ENCODE measurements at places on chromosomes 11 and 22.
A peak's percentile ranks its signal among the peaks of the same experiment; 100 is the strongest.

GRCh38 chr11:68798221-68798813 is 43.4 kb downstream of the CPT1A start:
- no peak for DNase-seq

GRCh38 chr11:28342716-28343115 is 234.5 kb downstream of the METTL15 start:
- DNase-seq: no peak

DNA sequence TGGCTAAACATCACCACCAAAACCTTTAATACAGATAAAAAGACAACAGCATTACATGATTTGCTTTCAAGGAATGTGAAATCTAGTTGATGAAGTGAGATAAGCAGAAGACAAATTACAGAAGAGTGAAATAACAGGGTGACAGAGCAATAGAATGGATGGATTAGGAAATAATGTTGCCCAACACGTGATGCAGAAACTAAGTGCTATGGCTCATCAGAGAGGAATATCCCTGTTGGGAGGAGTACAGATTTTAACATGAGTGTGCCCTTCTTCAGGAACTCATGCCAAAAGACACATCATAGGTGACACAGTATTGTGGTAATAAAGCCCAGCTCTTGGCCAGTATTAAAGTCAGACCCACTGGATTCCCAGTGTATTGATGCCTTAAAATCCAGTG is 176.6 kb upstream of the RAG2 start:
- no peak for DNase-seq

GRCh38 chr11:69677749-69678148 is 2.6 kb upstream of the LTO1 start:
- no peak for DNase-seq

DNA sequence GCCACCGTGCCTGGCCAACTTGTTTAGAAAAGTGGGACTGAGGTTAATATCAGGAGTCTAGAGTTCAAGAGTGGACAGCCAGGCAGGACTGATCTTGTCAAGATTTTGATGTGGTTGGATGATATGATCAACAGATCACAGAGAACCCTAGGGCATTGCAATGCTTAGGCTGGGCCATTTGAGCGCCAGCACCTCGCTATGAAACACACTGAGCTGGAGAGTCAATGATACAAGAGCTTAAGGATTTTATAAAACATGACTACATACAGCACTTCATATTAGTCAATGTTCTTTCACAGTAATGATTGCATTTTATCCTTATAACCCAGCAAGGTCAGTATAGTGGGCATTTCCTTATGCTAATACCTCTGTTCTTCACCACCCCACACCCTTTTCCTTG is 15.4 kb upstream of the PEX26 start:
- DNase-seq: no peak

- no peak for DNase-seq
Measured at GRCh38 chr11:65981972-65982823, 19.8 kb downstream of the EIF1AD start.

DNA sequence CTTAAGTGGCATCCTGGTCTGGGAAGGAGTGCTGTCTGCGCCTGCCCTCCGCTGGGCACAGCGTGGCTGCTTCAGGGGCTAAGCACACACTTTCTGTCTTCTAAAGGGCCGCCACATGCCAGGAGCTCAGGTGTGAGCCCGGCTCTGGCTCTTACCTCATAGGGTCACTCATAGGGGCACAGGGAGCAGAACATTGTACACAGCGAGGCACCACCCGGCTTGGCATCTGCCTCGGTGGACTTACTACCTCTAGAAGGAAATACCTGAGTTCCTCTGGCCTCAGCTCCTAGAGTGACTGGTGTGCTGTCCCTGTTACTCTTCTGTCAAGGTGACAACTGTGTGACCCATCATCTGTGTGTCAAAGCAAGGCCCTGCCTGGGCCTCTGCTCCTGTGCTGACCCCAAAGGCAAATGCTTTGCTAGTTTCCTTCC is 13.4 kb downstream of the NEAT1 start:
- DNase-seq: no peak

GRCh38 chr22:25564979-25565677 is 653 bp downstream of the GRK3 start:
- DNase-seq: peak; percentile 11

GRCh38 chr11:69013009-69013951 is at the start of gene MRGPRF:
TSS of gene MRGPRF (minus strand) at chr11:69013246. CDS start at chr11:69009901, 3,345 bp downstream.
- DNase-seq: no peak

- no peak for DNase-seq
Measured at GRCh38 chr11:9274499-9275258, 9.5 kb upstream of the DENND5A start.

- DNase-seq: peak; percentile 70
Measured at GRCh38 chr11:2196970-2197770, 25.6 kb upstream of the TH start.

DNA sequence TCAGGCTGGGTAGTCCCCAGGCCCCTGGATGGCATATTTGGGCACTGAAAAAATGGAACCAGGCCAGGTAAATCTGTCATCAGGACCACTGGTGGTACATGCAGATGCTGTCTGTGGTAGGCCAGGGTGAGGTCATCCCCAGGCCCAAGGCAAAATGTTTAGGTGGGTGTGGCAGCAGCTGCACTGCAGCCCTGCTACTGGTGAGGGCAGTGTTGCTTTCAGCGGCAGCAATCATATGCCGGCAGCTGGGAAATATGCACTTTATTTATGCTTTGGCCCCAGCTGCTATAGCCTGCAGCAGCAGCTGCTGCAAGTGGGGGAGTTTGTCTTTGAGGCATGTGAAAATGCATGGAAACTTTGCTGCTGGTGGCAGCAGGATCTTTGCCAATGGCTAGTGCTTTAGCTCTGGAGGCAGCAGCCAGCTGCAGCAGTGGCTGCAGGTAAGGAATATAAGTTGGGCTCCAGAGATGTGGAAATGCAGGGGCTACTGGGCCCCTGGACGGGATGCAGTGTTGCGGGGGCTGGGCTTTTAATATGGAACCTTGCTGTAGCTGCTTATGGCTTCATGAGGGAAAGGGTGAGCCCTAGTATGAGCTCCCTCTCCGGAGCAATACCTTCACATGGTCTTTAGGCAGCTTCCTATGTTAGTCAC is 365.7 kb upstream of the CADM1 start:
- no peak for DNase-seq

DNA sequence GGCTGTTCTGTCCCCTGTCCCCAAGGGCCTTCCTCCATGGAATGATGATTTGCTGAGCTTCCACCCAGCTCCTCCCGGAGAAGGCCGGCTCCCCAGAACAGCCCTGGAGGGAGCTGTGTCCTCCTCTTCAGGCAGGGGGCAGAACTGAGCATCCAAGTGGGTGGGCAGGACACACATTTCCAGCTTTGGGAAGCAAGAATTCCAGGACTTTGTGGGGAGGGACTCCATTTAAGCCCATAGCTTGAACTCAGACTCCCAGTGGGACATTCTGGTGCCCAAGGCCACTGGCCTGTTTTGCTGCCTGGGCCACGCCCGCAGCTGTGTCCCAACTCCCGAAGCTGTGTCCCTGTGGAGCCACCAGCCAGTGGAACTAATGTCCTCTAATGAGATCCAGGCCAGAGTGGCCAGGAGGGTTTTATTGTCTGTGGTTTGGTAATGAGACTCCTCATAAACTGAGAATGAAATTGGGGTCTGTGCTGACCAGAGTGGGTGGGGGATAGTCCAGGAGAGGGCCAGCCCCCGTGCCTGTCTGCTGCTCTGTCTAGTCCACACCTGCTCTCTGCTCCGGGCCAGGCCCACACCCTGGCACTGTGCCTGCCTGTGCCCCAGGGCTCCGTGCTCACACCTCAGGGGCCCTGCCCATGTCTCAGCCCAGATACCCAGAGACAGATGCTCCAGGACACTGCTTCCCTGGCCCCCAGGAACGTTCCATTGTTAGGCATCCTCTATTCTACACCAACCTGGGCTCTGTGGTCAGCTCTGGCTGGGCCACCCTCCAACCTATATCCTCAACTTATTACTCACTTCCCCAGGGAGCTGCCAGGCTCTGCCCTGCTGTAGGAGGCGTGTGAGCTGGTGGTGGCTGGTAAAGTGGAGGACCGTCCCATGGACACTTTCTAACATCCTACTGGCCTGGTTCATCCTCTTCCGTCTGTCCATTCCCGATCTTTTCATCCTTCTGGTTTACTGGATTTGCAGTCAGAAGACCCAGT is 7.6 kb downstream of the NECTIN1 start:
- no peak for DNase-seq

- no peak for DNase-seq
Measured at GRCh38 chr11:6556139-6556949, 47.1 kb downstream of the RRP8 start.

GRCh38 chr11:32464078-32464477 is 28.7 kb upstream of the WT1 start:
- DNase-seq: no peak

- DNase-seq: no peak
Measured at GRCh38 chr11:129077191-129077590, 114.9 kb downstream of the ARHGAP32 start.

DNA sequence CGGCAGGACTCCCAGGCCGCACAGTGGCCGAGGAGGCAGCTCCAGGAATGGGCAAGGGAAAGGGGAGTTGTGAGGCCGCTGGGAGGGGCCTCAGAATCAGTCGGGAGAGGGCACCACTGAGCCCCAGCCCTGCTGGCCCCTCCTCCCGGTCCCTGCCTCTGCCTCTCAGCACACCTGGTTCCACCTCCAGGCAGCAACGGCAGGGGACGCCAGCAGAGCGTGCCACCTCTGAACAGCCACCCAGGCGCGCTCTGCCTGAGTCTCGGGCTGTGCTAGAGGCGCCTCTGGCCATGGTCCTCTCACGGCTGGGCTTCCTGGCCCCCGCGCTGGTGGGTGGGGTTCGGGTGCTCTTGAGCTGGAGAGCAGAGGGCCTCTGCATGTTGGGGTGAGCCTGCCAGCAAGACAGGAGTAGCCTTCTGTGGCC is 33.0 kb downstream of the MOB2 start:
- no peak for DNase-seq

GRCh38 chr22:28014211-28015045 is 95.4 kb upstream of the PITPNB start:
- no peak for DNase-seq

DNA sequence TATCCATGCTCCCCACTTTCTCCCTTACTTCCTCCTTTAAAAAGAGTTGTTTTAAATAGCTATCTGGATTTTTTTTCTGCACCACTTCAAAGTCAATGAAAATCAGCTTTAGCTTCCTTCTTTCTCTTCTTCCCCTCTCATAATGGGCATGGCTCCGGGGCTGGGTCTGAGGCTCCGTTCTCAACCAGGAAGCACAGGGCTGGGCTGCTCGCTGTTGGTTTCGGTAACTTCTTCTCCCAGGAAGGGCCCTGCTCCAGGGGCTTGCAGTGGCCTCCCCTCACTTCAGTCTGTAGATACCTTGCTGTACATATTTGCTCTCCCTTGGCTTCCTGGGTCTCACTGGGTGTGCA is 23.8 kb downstream of the MICAL2 start:
- DNase-seq: no peak

GRCh38 chr22:45334528-45334927 is 24.8 kb downstream of the FAM118A start:
- DNase-seq: no peak

GRCh38 chr11:72524711-72525110 is 90.4 kb upstream of the CLPB start:
- no peak for DNase-seq

DNA sequence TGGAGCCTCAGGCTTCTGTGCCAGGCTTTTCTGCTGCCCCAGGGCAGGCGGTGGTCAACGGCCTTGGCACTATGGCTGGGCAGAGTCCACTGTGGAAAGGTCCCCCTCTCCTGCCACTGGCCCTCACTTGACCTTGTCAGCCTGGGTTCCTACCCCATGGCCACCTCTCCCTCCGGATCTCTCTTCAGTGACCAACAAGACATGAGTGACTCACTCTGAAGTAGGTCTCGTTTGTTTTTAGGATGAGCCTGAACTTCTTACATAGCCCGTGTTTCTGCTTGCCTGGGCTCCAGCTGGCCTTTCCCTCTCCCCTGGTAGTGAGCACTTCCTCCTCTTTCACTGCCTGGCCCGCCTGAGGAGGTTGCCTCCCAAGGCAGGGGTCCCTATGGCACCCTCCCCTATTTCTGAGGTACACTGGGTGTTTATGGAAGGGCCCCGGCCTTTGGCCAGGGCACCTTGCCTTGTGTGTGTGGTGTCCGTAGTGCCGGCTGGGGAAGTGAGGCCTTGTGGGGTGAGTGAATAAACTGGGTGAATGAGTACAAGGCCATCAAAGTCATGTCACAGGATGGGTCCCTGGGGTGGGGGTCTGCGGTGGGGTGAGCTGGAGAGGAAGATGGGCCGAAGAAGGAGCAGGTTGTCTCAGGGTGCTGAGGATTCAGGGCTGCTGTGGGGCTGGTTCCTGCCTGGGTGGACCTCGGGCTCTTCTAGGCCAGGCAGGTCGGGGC is 5.0 kb downstream of the SHANK3 start:
- DNase-seq: no peak

- DNase-seq: no peak
Measured at GRCh38 chr11:118918128-118918685, 7.5 kb downstream of the BCL9L start.

GRCh38 chr11:92306966-92307510 is 82.4 kb downstream of the FAT3 start:
- DNase-seq: no peak

DNA sequence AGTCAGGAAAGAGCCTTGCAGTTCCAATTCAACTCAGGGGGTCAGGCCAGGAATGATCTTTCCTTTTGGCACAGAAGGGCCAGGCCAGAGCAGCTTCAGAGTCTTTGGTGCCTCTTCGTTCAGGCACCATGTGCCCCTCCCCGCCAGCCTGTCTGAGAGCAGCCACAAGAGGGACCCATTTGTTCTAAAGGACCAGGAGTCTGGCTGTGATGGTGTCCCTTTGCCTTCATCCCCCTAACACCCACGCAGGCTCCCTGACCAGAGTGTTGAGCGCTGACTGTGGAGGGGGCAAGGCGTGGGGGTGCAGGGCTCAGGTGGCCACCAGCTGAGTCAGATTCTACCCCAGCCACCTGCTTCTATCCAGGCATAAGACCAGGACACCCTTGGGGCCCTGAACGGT is 156.4 kb downstream of the TTC17 start:
- DNase-seq: no peak

DNA sequence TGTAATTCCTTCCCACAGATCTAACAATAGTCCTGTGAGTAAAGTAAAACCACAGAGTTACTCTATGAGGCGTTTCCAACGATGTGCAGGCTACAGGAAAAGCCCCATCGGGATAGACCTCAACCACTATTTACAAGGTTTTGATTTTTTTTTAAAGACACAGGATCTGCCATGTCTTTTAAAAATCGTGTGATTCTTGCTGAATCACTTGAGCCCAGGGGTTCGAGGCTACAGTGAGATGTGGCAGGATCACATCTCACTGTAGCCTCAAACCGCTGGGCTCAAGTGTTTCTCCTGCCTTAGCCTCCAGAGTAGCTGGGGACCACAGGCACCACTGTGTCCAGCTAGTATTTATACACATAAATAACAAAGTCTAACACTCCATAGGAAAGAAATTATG is 7.8 kb downstream of the TAF1D start:
- no peak for DNase-seq

Data from stimulated activated effector memory CD8-positive, alpha-beta T cell treated with anti-CD3 and anti-CD28 coated beads, Interleukin-12 subunit alpha, Interleukin-12 subunit beta, amount 100 ng/mL, for 72 hours (primary cell).